ENCODE measurements at places on chromosomes 16 and 17.

- no peak for DNase-seq
These were observed 3.0 kb upstream of the FLYWCH2 start for GRCh38 chr16:2879854-2880508.

DNA sequence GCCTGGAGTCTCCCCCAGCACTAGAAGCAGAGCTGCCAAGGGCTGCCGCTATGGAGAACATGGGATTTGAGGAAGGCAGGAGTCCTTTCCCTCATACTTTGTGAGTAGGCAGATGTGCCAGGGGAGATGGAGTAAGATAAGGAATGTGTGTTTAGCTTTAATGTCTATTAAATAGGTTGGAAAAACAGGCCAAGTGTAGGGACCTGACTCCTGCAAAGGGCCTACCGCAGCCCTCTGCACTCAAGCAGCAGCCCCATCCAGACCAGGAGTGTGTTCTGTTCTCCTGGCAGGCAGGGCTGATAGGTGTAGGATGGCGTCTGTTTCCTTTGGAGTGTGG lies 1.8 kb upstream of the MIF4GD start:
- DNase-seq, result no peak

DNA sequence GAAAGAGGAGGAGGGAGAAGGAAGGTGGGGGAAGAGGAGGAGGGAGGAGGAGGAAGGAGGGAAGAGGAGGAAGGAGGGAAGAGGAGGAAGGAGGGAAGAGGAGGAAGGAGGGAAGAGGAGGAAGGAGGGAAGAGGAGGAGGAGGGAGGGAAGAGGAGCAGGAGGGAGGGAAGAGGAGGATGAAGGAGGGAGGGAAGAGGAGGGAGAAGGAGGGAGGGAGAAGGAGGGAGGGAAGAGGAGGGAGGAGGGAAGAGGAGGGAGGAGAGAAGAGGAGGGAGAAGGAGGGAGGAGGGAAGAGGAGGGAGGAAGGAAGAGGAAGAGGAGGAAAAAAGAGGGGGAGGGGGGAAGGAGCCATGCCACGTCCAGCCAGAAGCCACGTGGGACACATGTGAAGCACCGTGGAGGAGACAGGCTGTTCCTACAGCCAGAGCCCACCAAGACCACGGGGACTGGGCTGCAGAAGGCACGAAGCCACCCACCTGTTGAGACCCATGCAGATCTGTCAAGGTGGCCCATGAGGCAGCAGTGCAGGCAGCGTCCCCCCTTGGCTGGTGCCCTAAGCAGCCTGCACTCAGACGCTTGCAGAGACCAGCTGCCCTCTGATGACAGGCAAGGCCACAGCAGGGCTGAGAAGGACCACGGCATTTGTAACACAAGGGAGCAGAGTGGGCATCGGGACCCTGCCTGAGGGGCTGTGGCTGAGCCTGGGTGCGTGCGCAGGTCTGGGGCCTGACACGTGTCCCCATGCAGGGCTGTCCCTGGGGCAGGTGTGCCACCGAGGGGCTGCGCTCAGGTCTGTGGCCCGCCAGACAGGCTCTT lies 10.3 kb downstream of the NDUFAF8 start:
- DNase-seq, result no peak

DNA sequence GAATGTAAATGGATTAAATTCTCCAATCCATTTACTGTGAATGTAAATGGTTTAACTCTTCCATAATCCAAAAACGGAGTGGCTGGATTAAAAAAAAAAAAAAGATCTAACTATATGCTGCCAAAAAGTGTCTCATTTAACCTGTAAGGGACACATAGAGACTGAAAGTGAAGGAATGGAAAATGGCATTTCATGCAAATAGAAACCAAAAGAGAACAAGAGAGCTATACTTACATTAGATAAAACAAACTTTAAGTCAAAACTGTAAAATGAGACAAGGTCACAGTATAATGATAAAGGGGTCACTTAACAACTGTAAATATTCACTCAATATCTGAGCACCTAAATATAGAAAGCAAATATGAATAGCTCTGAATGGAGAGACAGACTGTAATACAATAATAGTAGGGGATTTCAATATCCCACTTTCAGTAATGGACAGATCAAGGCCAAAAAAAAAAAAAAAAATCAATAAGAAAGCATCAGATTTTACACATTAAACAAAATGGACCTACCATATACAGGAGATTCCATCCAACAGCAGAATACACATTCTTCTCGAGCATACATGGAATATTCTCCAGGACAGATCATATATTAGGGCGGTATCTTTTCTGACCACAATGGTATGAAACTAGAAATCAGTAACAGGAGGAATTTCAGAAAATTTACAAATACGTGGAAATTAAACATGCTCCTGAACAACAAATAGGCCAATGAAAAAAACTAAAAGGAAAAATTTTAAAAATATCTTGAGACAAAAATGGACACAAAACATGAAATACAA lies 36.4 kb downstream of the CDR2 start:
- no peak for DNase-seq

- DNase-seq, result no peak
These were observed 128.5 kb downstream of the MRTFB start for GRCh38 chr16:14199624-14200023.

GRCh38 chr16:2053897-2054296 lies 6.1 kb downstream of the TSC2 start:
- DNase-seq, result no peak

DNA sequence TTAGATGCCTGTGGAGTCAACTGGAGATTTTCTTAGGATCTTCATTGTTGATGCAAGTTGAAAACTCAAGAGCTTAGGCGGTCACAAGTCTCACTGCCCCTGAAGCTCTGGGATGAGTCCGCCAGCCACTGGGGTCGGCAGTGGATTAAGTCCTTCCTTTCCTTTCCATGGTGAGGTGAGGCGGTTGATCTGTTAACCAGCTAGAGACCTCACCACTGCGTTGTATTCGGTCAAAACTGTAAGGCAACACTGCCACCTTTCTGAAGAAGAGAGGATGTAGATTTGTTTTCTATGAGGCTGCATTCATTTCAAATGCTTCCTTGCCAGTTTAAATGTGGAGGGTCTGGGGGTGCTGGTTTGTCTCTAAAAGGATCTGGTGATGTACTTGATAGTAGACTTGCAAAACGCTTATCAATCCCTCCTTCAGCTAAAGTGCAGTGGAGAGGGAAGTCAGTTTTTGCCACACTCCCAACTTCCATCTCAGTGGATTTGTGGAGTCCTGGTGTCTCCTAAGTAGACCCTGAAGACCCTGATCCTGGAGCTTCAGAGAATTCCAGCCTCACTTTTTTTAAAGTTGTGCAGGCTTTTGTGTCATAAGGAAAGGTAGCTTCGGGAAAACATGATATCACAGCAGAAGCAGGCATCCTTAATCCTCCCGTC lies 1.7 kb downstream of the MYOCD start:
- DNase-seq, result peak; percentile 6

GRCh38 chr16:77613095-77613494 lies 109.2 kb upstream of the NUDT7 start:
- no peak for DNase-seq

DNA sequence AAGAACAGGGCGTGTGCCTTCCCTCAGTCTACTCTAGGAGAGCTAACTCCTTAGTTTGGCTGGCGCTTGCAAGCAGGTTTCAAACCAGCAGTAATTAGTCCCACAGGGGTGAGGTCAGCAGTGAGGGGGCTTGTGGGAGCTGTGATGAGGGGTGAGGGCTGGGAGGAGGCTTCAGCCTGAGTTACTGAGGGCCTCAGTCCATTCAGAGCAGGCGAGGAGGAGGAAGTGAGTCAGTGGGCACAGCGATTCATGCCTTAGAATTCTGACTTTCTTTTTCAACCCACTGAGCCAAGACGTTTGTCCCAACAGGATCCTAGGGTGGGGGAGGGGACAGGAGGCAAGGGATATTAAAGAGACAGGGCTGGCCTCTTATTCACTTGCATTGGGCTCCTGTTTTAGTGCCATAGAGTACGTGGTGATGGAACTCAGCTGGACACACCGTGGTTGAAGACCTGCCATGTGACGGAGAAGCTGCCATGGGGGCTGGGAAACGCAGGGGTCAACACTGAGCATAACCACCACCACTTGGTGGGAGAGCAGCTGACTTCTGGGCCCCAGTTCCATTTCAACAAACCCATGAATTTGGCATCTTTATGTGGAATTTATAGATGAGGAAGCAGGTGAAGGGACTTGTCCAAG lies 8.3 kb upstream of the ITGA3 start:
- no peak for DNase-seq

DNA sequence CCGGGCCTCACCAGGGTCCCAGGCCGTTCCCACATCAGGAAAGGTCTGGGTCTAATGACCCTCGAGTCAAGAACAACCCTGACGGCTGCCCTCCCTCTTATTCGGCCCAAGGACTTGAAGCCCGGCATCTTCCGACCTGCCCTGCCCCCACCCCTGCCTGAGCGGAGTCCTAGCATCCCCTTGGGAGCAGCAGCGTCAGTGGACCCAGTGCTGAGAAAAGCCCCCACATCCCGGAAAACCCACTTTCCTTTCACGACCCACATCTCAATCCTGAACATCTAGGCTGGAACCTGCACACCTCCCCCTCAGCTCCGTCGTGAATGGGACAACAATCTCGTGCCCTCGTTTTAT lies 769 bp downstream of the TMEM88 start:
- no peak for DNase-seq

- DNase-seq, result no peak
These were observed 58.2 kb downstream of the CDYL2 start for GRCh38 chr16:80746231-80746630.

DNA sequence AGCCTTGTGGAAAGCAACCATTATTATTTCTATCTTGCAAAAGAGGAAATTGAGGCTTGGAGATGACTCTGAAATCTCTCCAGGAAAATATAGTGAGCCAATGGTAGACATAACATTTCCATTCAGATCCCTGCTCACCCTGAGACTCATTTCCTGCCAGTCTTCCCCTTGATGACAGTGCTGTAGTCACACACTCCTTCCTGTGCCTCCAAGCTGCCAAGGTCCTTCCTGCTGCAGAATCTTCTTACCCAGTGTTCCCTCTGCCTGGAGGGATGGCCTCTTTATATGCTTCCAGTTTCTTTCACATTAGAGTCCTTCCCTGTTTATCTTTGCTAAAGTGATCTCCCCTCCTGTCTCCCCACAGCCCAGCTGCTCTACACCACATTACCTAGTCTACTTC lies 648.1 kb downstream of the TOX3 start:
- DNase-seq, result no peak

GRCh38 chr16:78706637-78707036 lies 607.2 kb downstream of the WWOX start:
- DNase-seq, result no peak

DNA sequence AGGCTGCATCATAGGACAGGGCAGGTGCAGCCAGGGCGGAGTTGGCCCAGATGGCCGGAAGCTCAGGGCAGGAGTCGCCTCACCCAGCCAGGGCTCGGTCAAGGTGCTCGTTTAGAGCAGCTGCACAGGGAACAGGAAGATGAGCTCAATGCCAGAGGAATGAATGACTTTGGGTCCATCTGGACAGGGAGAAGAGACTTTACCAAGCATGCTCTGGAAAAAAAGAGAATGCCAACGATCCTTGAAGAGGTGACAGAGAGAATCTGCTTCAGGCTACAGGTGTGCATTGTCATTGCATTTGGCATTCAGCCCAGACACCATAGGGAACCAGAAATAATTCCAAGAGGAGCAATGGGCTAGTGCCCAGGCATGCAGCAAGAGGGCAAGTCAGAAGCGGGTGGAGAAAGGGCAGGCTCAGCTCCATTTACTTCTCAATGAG lies 6.7 kb upstream of the MPP3 start:
- DNase-seq, result no peak

DNA sequence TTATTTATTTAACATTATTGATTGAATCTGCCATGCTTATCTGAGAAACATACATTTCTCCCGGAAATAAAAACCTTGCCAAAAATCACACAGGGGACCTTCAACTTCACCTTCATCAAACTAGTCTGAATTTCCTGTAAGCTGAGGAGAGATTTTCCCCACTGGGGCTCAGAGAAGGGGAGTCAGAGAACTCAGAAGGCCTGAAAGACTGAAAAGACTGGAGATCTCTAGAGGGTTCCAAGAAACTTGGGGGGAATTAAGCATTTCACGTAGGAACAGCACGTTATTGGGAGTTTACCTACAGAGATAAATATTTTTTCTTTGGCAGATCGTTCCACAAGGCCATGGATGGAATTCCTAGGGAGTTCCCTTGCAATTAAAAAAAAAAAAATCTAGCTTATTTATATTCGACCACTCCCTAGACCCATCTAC lies 528 bp upstream of the NOL11 start:
- DNase-seq, result no peak

GRCh38 chr17:73984941-73985340 lies 218.5 kb upstream of the RPL38 start:
- DNase-seq, result peak; percentile 21

DNA sequence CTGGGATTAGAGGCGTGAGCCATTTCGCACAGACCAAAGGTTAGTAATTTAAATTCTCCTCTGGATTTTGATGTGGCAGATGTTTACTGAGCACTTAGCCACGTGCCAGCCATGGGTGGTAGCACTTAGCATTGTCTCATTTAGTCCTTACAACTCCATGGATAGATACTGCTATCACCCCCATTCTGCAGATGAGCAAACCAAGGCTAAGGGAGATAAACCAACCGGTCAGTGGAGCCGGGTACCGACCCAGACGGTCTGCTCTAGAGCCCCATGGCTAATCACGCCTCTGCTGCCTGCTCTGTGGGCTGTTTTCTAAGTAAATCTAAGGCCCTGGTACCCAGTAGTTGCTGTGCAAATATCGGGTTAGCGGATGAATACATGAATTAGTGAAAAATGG lies 12.6 kb upstream of the ADGRG1 start:
- no peak for DNase-seq

DNA sequence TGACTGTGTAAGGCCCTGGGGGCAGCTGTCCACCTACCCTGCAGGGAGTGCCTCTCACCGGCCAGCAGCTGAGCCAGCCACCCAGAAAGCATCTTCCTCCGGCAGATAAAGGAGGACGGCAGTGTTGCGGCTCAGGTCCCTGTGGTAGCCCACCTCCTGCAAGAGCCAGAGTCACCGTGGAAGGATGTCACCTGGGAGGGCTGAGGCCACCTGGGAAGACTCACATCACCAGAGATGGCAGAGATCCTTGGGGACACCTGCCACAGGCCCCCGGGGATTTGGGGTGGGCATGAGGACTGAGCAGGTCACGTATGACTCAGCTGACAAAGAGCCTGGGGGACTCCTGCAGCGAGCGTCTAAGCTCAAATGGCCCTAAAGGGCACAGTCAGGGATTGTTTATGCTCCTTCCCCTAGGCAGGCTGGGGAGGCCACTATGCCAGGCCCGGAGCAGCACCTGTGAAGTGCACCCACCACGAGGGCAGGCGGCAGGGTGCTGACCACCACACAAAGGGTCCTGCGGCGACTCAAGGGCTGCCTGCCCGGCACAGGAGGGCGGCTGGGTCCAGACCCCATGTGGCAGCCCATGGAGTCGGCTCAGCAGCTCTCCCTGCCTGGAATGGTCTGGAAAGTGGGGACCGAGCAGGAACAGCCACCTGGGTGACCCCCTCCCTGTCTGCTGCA lies 44.1 kb downstream of the TNFRSF13B start:
- DNase-seq, result no peak

GRCh38 chr17:63823659-63824331 lies 3.4 kb upstream of the PSMC5 start:
- no peak for DNase-seq

- DNase-seq, result no peak
These were observed 16.7 kb downstream of the ZFPM1 start for GRCh38 chr16:88469615-88470395.

- no peak for DNase-seq
These were observed 154.5 kb downstream of the BCAS3 start for GRCh38 chr17:60832151-60832585.
